K562 (cell line): ENCODE measurements at places on chromosomes 5 and 9. TPM values are rescaled to one million over a fixed set of nuclear protein-coding genes. Genes with fewer than 3 reads are reported as not detected.

The MLANA gene
- total RNA-seq, result not detected in 2 replicates

The SUSD3 gene
- 16.9 and 18.7 TPM in 2 replicates for total RNA-seq

The RNF183 gene
- total RNA-seq, result 0.22 TPM in 1 of 2 replicates, not detected in the other

The PCDHGA12 gene
- total RNA-seq, result 0.13 TPM in 1 of 2 replicates, not detected in the other

The CFAP90 gene
- not detected in 2 replicates for total RNA-seq

The SLC6A18 gene
- total RNA-seq, result not detected in 2 replicates

The LCN2 gene
- 0.40 and 0.72 TPM in 2 replicates for total RNA-seq

The C9orf72 gene
- total RNA-seq, result 3.4 and 3.8 TPM in 2 replicates

- no peak for DNase-seq
- H3K27ac ChIP-seq, result no peak overlapping the region
- no peaks in the 10 kb centered on the region for H3K4me1 ChIP-seq
- H3K27me3 ChIP-seq, result peaks cover 4% of the 10 kb centered on the region; the same call in 1 of the 2 replicates
Observed at GRCh38 chr5:159412284-159413046, 82.2 kb upstream of the IL12B start.

DNA sequence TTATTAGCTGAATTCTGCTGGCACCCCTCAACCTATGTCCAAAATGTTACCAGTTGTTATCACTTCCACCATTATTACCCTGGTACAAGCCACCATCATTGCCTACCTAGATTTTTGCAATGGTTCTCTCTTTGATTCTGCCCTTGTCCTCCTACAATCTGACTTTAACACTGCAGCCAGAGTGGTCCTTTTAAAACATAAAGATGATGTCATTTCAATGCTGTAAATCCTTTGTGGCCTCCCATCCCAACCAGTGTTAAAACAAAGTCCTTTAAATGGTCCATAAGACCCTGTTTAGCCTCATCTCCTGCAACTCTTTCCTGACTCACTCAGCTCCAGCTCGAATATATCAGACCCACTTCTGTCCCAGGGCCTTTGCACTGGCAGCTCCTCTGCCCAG, 54.9 kb upstream of the FSTL4 start:
- DNase-seq, result no peak
- no peaks in the 10 kb centered on the region for H3K36me3 ChIP-seq
- H3K4me3 ChIP-seq, result no peak overlapping the region
- no peak overlapping the region for H3K27ac ChIP-seq
- no peaks in the 10 kb centered on the region for H3K27me3 ChIP-seq

DNA sequence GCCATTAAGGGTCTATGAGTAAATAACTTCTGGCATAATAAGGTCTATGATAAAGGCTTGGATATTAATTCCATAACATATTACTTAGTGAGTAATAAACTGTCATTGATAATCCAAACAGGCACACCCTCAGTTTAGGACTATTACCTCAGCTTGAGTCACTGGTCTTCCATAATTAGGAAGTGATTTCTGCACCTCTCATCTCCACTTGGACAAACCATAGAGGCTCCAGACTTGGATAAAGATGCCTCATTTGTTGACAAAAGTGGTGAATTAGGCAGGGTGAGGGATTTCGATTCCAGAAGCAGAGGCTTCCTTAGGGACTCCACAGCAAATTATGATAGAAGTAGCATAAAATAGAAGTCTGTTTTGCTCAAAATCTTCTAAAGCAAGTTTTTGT, 127.5 kb upstream of the MTAP start:
- no peak overlapping the region for H3K4me3 ChIP-seq
- H3K36me3 ChIP-seq, result no peaks in the 10 kb centered on the region
- H3K27ac ChIP-seq, result no peak overlapping the region
- H3K4me1 ChIP-seq, result no peaks in the 10 kb centered on the region

DNA sequence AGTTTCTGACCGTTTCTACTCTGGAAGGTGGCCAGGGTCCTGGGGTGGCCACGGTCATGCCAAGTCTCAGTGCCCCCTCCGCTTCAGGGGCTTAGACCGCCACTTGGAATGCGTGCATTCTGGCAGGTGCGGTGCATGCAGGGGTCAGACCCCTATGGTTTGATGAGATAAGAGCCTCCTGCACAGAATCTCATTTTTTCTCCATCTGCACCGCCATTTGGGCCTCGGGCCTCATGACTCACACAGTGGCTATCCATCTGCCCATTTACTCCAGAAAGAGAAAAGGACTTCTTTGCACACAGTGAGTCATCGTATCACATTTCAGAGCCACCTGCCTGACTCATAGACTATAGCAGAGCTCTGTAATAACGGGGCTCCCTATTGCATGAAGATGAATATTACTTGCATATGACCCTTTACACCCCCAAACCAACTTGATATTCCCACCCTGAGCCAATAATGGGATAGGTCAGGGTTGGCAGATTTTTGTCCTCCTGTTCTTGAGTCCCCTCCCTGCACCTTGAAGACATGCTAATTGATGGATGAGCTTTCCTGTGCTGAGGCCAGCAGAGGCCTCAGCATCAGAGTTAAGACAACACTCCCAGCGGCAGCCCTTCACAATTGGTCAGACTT, 157.4 kb downstream of the NR3C1 start:
- no peaks in the 10 kb centered on the region for H3K36me3 ChIP-seq
- no peak overlapping the region for H3K4me3 ChIP-seq
- H3K4me1 ChIP-seq, result peaks cover 63% of the 10 kb centered on the region
- peak; percentile 90 for DNase-seq
- peak overlapping the region; percentile 73 for H3K27ac ChIP-seq

DNA sequence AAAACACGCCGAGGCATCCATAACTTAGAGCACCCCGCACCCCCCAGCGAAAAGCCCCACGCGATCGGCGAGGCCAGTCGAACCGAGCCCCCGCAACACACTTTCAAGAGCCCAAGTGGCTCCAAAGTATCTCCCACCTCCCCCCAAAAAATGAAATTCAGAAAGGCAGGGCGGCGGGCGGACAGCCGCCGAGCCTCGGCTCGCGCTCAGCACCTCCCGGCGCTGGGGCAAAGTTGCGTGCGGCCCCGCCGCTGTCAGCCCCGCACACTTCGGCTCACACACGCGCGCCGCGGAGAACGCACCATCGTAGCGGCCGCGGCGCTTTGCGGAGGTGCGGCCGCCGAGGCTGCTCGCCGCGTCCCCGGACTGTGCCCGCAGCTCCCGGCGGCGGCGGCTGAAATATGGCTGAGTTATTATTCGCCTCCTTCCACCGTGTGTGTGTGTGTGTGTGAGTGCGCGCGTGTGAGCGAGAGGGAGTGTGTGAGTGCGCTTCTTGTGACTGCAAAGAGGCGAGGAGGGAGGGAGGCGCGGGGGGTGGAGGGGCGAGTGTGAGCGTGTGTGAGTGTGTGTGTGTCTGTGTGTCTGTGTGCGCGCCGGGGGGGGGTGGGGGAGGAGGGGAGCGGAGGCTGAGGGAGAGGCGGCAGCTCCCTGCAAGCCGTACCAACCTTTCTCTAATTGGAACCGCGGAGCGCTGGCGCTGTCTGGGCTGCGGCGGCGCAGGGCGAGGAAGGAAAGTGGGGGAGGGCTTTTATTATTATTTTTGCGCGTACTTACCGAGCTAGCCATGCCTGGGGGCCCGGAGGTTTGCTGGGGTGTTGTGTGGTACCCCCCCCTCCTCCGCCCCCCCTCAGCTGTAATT, 599 bp downstream of the MLLT3 start:
- no peaks in the 10 kb centered on the region for H3K36me3 ChIP-seq
- H3K4me1 ChIP-seq, result no peaks in the 10 kb centered on the region
- no peak for DNase-seq
- no peaks in the 10 kb centered on the region for H3K27me3 ChIP-seq

- DNase-seq, result no peak
- no peak overlapping the region for H3K4me3 ChIP-seq
- no peak overlapping the region for H3K27ac ChIP-seq
Observed at GRCh38 chr9:14945351-14945750, 35.1 kb upstream of the FREM1 start.

GRCh38 chr5:137802282-137803210, 48.4 kb upstream of the HNRNPA0 start:
- no peak overlapping the region for H3K27ac ChIP-seq
- DNase-seq, result no peak
- H3K4me1 ChIP-seq, result no peaks in the 10 kb centered on the region
- no peak overlapping the region for H3K4me3 ChIP-seq
- H3K36me3 ChIP-seq, result no peaks in the 10 kb centered on the region

- H3K27me3 ChIP-seq, result no peaks in the 10 kb centered on the region
- no peak for DNase-seq
- H3K27ac ChIP-seq, result no peak overlapping the region
- no peaks in the 10 kb centered on the region for H3K4me1 ChIP-seq
- no peaks in the 10 kb centered on the region for H3K36me3 ChIP-seq
Observed at GRCh38 chr9:5354184-5354583, 14.5 kb upstream of the RLN1 start.

GRCh38 chr5:139869042-139869790, 73.6 kb downstream of the PSD2 start:
- no peak for DNase-seq
- H3K36me3 ChIP-seq, result no peaks in the 10 kb centered on the region
- H3K4me3 ChIP-seq, result no peak overlapping the region
- no peaks in the 10 kb centered on the region for H3K4me1 ChIP-seq
- no peak overlapping the region for H3K27ac ChIP-seq
- H3K27me3 ChIP-seq, result peaks cover 29% of the 10 kb centered on the region

DNA sequence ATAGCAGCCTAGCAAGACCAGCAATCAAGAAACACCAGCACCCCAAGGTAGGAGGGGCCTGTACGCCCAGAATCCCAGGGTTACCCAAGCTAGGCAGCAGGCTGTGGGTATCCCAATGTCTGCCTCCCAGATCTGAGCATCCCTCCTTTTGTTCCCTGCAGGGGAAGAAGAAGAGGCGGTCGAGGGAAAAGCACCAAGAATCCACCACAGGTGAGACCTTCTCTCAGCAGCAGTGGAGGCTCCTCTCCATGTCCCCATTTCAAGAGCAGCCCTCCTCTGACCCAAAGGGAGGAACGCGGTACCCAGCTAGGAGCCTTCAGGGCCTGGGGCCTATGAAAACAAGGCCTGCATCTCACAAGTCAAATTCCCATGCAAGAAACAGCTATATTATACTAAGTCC, 28.9 kb downstream of the TCF7 start:
- DNase-seq, result no peak
- H3K4me3 ChIP-seq, result no peak overlapping the region
- peaks cover 7% of the 10 kb centered on the region; the same call in 2 of the 3 replicates for H3K4me1 ChIP-seq
- no peak overlapping the region for H3K27ac ChIP-seq
